ENCODE measurements at places on chromosomes 6 and 20.

GRCh38 chr6:4351520-4352321 lies 216.3 kb upstream of the ECI2 start:
- peak; percentile 99 for DNase-seq

DNA sequence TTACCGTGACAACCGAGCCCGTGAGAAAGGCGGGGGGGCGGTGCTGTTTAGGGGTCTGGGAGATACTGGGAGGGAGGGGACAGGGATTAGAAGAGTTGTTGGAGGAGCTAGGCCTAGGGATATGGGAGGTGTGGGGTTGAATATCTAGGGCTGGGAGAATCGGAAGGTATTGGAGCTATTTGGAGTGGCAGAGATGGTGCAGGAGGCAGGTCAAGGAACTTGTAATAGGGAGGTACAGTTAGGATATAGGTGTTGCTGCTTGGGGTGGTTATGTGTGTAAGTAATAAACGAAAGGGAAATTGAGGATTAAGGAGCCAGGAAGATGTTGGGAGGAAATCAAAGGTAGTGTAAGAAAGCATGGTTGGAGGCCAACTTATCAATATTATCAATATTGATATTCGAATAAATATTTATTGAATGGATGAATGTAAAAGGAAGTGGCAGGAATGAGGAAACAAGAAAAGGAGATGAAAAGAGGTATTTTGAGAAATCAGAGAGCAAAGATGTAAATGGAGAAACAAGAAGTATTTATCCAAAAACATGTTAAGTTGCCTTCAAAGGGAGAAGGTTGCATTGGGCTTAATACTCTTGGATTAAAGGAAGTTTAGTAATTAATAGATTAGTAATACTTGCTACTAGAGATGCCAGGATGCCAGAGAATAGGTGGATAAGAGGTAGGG lies 602 bp downstream of the PPP1R11 start:
- no peak for DNase-seq

- peak; percentile 66 for DNase-seq
Observed at GRCh38 chr6:84762220-84763002, 2.0 kb downstream of the TBX18 start.

GRCh38 chr20:10848810-10849370 lies 175.1 kb upstream of the JAG1 start:
- peak; percentile 96 for DNase-seq

GRCh38 chr20:62482146-62482809 lies 6.5 kb upstream of the GATA5 start:
- no peak for DNase-seq

DNA sequence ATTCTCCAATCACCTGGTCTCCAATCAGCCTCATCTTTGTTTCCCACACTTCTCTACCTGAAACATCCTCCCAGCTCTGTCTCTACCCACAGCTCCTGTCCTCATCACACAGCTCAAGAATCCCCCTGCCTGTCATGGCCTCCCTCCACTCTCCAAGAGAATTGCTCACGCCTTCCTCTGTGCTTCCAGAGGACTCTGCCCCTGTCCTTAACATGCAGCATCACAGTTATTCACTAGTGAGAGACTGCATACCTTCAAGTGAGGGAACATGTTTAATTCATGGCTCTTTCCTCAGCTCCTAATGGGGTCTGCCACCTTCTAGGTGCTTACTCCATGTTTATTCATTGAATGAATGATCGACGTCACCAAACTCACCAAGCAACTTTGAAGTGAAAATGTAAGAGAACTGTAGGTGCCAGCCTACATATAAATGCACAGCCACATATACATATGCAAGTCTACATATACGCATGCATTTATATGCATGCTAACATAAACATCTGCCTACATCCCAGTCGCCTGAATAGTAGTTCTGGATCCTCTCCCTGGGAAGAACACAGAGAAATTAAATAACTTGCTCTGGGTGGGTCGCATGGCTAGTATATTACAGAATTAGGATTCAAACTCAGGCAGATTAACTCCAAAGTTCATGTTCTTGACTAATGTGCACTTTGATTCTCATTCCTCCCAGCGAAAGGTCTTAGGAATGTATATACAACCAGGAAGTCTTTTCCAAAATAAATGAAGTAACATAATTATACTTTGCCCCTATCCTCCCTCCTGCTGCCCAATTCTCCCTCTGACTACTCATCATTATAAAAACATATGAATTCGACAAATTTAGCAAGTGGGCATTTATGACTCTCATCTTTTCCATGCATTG lies 295.6 kb downstream of the MAFB start:
- DNase-seq = no peak

- DNase-seq = no peak
Observed at GRCh38 chr6:21438986-21439352, 154.6 kb upstream of the SOX4 start.

GRCh38 chr6:21665110-21665391 lies 71.5 kb downstream of the SOX4 start:
- DNase-seq = no peak

GRCh38 chr6:158367816-158368215 lies 55.6 kb downstream of the TULP4 start:
- DNase-seq = peak; percentile 15

DNA sequence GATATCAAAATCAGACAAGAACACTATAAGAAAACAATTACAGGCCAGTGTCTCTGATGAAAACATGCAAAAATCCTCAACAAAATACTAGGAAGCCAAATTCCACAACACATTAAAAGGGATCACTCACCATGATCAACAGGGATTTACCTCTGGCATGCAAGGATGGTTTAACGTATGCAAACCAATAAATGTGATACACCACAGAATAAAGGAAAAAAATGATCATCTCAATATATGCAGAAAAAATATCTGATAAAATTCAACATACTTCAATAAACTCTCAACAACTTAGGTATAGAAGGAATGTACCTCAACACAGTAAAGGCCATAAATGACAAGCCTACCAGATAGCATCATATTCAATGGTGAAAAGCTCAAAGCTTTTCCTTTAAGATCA lies 66.6 kb downstream of the SHPRH start:
- no peak for DNase-seq

- DNase-seq = no peak
Observed at GRCh38 chr6:17601386-17601703, 1.2 kb downstream of the FAM8A1 start.

DNA sequence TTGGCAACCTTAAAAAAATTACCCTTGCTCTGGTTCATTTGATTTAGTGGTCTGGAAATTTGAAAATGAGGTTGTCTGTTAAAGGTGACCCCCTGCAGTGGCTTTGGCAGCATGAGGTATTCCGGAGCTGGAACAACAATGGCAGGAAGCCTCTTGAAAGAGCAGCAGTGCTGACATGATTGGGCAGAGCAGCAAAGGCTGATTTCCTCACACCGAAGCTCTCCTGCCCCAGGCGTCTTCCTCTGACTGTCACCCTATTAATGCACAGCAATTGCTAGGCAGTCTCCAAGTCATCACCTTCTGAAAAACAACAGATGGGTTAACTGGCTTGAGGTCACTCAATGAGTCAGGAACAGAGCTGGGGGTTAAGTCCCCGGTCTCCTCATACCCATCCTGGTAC lies 241.8 kb upstream of the MMS22L start:
- peak; percentile 1 for DNase-seq

GRCh38 chr20:24567508-24567907 lies 98.1 kb downstream of the SYNDIG1 start:
- no peak for DNase-seq

GRCh38 chr6:136822046-136822375 lies 381 bp upstream of the PEX7 start:
- no peak for DNase-seq

DNA sequence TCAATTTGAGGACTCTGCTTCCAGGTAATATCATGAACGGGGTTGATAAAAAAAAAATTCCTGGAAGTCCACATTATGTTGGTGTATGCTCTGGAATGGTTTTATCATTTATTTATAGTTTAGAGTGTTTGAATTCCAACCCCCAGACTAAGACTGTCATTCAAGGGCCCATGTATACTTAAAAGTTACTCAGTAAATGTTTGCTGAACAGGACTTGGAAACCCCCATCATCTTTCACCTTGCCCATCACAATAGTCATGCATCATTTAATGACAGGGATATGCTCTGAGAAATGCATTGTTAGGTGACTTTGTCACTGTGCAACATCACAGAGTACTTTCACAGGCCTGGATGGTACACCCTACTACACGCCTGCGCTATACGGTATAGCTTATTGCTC lies 104.8 kb downstream of the ATXN1 start:
- DNase-seq = no peak

DNA sequence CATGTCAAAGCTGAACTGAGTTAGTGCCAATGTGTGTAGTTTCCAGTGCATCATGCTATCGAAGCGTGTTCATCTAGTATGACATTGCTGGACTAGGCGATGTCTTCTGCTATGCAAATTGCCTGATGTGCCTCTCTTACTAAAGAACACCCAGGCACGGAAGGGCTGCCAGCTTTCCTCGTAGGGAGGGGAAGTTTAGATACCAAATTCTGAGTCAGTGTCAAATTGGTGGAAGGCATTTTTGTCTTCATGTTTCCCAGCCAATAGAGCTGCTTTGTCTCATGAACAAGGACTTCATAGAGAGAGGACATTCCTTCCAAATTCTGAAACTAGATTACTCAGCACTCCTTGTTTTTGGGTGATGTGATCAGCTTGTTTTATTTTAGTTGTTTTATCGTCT lies 320.1 kb downstream of the BTBD3 start:
- peak; percentile 76 for DNase-seq

DNA sequence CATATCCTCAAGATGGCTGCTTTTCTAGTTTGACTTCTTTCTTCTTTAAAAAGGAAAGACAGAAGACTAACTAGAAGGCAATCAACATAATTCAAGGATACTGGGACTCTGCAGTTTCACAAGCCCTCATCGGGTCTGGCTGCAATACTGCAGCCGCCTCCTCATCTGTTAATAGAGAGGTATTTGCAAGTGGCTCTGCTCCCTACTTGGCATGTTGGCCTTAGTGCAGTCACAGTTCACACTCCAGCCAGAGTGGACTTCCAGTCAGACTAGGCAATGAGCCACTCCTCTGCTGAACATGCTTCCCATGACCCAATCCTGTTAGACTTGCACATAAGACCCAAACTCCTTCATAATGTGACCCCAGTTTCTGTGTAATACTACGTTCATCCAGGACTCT lies 141.9 kb upstream of the ENPP5 start:
- no peak for DNase-seq

- no peak for DNase-seq
Observed at GRCh38 chr6:143401636-143402370, 48.7 kb downstream of the ADAT2 start.

GRCh38 chr20:15616626-15617025 lies 956.6 kb downstream of the KIF16B start:
- peak; percentile 11 for DNase-seq

GRCh38 chr6:136326038-136326553 lies 36.5 kb upstream of the BCLAF1 start:
- DNase-seq = no peak

GRCh38 chr20:38804682-38805501 lies 605 bp upstream of the PPP1R16B start:
- DNase-seq = no peak

- DNase-seq = no peak
Observed at GRCh38 chr20:10946124-10946880, 272.5 kb upstream of the JAG1 start.

DNA sequence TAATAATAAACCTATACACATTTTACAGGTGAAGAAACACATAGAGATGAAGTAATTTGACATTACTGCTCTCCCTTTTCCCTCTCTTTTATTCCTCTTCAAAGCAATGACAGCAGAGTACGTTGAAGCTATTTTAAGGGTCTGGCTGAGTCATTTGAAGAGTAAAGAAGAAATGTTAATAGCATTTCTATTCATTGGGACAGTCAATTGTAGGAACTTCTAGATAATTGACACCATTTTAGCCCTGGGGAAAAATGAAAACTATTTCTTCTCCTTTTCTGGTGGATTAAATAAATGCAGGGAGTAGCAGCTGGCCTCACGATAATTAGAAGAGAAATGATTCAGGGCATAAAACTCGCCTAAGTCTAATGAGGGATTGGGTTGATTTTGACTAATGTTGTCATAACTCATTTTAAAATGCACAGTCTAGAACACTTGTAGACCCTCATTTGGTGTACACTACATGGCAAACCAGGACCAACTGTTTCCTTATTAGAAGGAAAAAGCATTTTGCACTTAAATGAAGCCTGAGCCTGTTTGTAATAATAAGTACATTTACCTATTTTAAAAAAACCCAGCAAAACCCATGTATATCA lies 48.1 kb downstream of the RIPOR2 start:
- no peak for DNase-seq

- peak; percentile 61 for DNase-seq
Observed at GRCh38 chr6:32785781-32786533, 22.6 kb upstream of the HLA-DQB2 start.

DNA sequence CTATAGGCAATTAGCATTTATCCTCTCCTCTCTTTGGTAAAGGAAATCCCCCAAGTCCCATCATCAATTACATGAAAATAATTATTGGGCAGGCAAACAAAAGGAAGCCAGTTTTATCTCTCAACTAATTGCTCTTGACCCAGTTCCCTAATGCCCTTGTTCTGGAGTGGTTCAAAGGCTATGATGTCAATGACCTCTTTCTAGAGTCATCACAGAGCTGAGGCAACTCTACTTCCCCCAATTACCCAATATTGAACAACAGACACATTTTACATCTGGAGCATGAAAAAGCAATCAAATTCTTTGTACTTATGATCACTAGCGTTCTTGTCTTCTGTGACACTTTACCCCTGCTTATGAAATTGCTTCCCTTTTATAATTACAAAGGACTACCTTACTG lies 43.5 kb downstream of the NT5E start:
- DNase-seq = no peak

GRCh38 chr6:163302747-163303146 lies 111.8 kb upstream of the QKI start:
- no peak for DNase-seq

DNA sequence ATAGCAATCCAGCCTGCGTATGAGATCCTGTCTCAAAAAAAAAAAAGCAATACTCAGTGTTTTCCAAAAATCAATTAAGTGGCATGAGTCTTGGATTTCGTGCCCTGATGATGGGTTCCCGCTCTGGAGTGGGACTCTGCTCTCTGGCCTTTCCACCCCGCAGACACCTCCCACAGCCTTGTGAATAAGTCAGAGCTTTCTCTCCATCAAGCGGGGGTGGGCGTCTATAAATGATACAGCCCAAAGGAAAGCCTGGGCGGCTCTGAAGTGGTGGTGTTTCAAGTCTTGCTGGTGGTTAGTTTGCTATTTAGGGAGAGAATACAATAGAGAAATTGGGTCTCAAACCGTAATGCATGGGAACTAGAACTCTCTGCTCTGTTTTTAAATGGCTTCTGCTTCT lies 52.5 kb upstream of the TAGAP start:
- no peak for DNase-seq
